ENCODE measurements at places on chromosomes 11 and 22. TPM values are rescaled to one million over a fixed set of nuclear protein-coding genes. Genes with fewer than 3 reads are reported as not detected.

DNA sequence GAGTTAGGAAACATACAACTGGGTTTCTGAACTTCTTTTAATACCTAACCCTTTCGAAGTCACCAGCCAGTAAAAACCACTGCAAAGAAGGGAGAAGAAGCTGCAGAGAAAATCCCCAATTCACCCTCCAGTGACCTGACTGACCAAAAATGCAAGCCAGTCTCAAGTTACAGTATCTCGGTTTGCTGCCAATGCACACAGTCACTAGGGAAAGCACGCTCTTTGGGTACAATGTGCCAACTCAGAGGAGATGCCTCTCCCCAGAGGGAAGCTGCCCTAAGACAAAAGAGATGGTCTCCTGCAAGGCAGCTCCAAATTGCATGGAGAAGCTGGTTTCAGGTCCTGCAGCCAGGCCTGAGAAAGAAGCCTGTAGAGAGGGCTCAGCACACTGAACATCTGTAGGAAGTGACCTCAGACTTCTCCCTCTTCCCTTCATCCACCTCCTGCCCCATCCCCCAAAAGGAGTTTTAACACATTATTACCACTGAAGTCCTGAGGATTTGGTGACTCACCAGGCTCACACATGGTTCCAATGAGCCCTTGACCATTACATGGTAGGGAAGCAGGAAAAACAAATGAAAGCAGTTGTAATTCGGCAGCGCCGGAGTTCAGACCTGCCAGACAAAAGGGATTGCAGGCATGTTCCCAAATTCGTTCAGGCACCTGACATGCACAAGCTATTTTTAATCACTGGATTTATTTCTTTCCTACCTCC lies 90.1 kb downstream of the ETS1 start:
- DNase-seq: no peak

DNA sequence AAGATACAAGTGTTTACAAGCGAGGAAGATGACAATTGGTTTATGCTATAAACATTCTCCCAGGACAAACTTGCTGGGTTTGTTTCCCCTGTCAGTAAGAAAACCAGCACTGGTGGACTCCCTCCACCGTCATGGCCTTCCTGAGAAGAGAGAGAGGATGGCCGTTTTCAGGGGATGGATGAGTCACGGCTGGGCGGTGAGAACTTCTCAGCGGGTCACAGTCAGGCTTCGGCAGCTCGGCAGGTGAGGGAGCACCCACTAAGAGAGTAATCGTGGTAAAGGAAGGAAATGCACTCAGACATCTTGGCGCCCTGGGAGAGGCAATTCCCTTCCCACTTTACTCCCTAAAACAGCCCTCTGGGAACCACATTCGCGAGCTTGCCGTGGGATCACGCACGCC lies 83.9 kb downstream of the NCAM1 start:
- no peak for DNase-seq

- DNase-seq: no peak
These were observed 907 bp downstream of the SLC15A3 start for GRCh38 chr11:60950933-60951605.

DNA sequence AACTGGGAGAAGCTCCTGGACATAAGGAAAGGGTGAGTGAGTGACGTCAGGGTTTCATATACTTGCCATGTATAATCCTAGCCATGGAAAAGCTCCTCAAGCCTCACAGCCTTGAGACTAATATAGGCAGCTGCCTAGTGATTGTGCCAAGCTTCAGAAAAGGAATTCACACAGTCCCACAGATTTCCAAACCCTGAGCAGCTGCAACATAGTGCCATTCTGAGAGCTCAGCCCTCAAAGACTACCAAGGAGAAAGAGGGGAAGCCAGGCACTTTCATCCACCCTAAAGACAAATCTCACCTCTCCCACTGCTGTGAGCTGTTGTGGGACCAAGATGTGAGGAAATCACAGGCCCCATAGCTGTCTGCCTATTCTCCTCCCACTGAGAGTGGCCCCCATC lies 707.9 kb upstream of the ANO5 start:
- DNase-seq: no peak

DNA sequence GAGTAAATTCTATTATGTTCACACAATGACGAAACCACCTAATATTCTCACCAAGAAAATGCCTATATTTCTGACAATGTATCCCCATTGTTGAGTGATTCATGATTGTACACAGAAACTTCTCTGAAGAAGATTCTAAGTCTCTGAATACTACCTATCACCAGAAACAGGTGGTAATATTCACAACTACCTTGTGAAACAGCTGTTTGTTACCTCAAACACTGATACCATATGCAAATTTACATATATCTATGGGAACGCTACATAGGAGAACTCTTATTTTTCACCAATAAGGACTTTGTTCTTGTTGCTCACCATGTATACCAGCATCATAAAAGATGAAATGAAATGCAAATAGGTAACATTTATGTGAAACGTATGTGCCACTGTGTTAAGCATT lies 59.3 kb downstream of the PDGFD start:
- DNase-seq: no peak

- no peak for DNase-seq
These were observed 5.7 kb upstream of the FBXO3 start for GRCh38 chr11:33779849-33780528.

Gene PNPLA5
- not detected for total RNA-seq

DNA sequence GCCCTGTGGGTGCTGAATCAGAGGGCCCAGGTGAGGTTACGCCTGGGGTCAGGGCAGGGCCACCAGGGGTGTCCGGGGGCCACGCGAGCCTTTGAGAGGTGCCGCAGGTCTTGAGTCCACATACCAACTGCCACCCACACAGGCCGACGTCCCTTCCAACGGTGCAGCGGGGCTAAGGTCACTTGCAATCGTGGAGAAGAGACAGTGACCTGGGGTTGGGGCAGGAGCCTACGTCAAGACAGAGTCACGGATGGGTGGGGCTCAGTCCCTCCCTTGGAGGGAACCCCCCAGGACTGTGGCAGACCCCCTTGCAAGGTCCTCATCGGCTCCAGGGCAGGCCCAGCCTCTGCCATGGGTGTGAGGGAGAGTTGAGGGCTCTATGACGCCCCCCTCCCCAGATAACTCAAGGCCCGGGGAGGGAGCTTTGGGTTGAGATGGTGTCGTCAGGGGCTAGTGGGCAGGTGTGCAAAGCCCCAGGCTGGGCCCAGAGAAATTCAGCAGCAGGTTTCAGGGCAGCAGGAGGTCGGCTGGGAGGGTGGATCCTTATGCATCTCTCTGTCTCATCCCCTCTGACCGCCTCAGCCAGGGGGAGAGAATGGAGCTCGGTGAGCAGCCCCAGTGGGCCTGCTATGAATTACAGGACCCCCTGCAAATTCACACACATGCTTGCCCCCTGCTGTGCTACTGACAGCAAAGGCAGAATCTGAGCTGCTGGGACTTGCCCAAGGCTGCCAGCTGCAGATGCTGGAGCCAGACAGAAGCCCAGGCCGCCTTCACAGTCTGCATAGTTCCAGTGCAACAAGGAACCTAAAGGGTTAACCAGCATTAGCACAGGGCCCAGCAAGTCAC lies 60.0 kb downstream of the MYEOV start:
- no peak for DNase-seq

Gene KCNJ4
- total RNA-seq: not detected

GRCh38 chr11:116938471-116939070 lies 101.1 kb upstream of the APOA1 start:
- DNase-seq: no peak

Gene PGM2L1
- 4.0 TPM for total RNA-seq

DNA sequence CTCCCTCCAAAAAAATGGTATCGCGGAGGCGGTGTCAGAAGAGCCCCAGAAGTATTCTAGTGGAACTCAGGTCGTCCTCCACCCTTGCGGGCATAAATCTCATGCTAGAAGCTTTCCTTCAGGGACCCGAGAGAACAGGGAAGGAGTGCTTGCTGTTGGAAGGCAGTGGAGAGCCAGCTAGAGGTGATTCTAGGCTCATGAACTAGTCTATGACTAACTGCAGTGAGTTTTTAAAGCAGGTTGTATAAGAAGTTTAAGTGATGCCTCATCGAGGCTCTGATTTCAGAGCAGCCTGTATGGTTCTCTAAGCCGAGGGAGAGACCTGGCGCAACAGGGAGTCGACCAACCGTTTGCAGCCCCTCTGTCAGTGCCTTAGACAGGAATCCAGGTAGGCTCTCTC lies 85.7 kb downstream of the TBC1D22A start:
- no peak for DNase-seq

- no peak for DNase-seq
These were observed 257.0 kb downstream of the GUCY1A2 start for GRCh38 chr11:106761240-106761639.

GRCh38 chr11:117730208-117730800 lies 66.7 kb downstream of the DSCAML1 start:
- DNase-seq: no peak

DNA sequence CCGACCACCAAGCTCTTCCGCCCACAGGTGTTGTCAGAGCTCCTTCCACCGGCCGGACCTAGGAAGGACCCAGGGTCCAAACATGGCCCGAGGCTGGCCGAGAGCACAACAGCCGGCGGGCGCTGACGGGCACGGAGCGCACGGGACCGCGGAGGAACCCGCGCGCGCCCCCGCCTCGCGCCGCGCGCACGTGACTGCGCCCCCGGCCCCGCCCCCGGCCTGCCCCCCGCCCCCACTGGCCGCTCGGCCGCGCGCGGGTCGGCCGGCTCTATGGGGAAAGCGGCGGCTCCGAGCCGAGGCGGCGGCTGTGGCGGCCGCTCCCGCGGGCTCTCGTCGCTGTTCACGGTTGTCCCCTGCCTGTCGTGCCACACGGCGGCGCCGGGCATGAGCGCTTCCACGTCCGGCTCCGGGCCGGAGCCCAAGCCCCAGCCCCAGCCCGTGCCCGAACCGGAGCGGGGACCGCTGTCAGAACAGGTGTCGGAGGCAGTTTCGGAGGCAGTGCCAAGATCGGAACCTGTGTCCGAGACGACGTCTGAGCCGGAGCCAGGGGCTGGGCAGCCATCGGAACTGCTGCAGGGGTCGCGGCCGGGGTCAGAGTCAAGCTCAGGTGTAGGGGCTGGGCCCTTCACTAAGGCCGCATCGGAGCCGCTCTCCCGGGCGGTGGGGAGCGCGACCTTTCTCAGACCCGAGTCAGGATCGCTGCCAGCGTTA lies at the start of gene OSBP2:
OSBP2 (plus strand) TSS at position 235 of the 711 bp plus-strand sequence; CDS start at position 271, 36 bp downstream.
- peak; percentile 21 for DNase-seq

DNA sequence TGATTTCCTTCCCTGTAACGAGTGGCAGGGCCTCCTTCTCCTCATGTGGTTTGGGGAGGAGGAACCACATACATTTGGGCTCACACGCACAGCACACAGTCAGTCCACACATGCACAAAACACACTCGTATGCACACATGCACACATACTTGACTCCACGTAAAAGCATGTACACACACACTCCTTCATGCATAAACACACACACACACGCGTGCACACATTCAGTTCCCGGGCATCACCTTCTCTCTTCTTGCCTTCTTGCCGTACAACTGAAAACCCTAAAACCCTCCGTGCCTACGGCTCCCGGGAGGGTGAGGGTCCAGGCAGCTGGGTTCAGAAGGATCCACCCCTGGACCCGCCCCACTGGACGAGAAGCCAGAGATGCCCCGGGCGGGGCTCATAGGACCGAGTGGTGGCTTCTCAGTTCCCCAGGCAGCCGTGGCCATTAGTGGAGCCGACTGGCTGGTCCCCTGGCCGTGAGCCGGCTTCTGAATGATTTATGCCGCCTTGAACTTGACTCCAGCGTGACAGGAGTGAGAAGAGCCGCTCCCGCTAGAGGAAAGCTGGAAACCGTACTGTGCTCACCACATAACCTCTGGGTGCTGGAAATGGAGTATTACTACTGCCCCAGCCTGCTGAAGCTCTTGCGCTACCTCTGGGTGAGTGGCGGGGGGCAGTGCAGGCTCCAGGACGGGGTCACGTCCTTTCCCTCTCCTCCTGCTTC lies 117.4 kb downstream of the KIAA1671 start:
- DNase-seq: peak; percentile 23

- DNase-seq: no peak
These were observed 689.7 kb downstream of the TBC1D22A start for GRCh38 chr22:47452184-47452583.

Gene OR2D3
- total RNA-seq: not detected

DNA sequence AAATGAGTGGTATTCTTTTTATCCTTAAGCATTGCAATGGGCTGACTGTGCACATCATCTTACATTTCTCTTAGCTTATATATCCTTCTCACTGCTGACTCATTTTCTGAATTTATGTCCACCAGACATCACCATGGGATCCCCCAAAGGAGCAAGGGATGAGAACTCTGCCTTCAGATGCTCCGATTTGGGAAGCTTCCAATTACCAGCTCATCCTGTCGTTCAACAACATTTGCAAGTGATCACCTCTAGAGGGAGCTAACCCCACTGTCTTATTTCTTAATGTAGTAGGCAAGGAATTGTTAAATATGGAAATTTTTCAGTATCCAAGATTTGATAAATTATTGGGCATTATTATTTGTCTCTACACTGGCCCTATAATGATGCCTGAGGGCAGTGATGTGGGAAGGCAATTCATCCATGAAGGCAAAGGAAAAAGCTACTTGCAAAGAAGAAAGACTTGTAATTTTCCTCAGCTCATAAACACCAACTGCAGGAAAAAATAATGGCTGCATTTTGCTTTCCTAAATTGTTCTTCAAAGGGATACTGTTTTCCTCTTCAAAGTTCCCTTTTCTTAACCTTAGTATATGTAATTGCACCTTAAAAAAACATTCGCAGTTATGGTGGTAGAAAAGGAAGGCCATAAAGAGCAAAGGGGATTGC lies 102.4 kb upstream of the FSHB start:
- DNase-seq: no peak

- peak; percentile 63 for DNase-seq
These were observed 1.7 kb upstream of the CBX6 start for GRCh38 chr22:38873469-38874411.

Gene APOA4
- not detected for total RNA-seq

- DNase-seq: no peak
These were observed 8.9 kb downstream of the SLC15A3 start for GRCh38 chr11:60942970-60943565.

Gene OR8A1
- total RNA-seq: not detected

Gene PDGFD
- not detected for total RNA-seq

- no peak for DNase-seq
These were observed 14.8 kb upstream of the PAX6 start for GRCh38 chr11:31825838-31826484.

Gene MOGAT2
- not detected for total RNA-seq

DNA sequence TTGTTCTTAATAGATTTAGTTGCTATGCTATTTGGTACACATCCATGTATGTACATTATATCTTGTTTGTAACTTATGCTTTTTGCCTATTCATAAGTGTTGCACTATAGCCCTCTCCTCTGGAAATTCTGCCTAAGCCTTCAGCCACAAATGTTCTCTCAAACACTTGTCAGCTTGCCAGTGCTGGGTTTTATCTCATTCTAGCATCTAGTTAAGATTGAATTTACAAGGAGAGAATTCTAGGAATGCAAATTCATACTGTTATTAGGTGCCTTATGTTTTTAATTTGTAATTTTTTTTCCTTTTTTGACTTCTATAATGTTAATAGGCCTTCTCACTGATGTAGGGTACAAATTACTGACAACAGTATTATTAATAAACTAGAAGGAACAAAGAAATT lies 14.6 kb upstream of the CTSC start:
- DNase-seq: no peak

DNA sequence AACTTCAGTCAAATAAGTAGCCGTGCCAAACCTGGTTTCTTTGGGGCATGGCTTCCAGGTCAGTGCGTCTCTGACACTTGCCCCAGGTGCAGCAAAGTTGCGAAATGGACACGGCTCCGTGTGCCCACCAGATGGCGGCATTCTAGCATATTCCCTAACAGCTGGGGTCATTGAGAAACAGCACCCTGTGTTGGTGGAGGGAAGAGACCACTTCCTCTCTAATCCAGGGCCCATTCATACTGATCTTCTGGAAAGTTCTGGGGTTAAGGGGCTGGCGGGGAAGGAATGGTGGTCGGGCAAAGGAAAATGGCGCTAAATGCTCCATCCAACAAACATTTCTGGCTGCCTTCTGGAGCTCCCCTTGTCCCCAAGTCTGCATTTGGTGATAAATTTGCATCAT lies 141.2 kb upstream of the TIMP3 start:
- DNase-seq: peak; percentile 32

Data from activated T-helper 1 cell treated with anti-CD3 and anti-CD28 coated beads, Interleukin-12 subunit alpha, Interleukin-12 subunit beta, Interleukin-2, Interleukin-4 antibody, amounts not matched to agents 30 ng/mL and 10 ng/mL and 1 ng/mL, durations not matched to agents 14 hours and 24 hours and 36 hours (primary cell).